Epithelial cell of proximal tubule (primary cell): ENCODE measurements at places on chromosomes 1 and 21.

DNA sequence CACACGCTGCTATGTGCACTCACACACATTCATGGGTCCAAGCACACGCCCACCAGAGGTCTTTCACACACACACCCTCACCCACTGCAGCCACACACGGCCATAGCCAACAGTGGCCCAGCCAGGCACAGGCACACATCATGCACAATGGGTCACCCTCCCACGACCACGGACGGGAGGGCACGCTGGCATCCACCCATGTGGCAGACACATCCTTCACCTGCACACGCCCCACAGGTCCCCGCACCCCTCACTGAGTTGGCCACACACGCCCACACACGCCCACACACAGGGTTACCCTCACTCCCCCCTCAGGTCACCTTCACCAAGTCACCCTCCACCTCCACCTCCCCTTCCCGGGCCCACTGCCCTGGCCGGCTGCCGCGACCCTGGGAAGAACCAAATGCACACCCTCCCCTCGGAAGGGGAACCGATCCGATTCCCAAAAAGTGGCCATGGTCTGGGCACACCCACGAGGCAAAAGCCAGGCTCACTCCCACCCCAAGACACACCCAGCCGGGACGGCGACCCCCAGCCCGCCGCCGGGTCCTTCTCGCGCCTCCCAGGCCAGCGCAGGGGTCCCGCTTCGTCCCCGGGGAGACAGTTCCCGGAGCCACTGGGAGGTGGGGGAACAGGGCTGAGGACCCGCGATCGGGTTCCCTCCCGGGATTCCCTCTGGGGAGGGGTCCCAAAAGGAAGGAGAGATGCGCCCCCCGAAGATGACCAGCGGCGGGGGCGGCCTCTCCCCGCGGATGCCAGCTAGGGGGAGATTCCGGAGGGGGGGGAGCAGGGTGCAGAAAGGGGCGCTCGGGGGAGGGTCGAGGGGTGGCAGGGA is 860 bp downstream of the SDC3 start:
- no peak for DNase-seq

DNA sequence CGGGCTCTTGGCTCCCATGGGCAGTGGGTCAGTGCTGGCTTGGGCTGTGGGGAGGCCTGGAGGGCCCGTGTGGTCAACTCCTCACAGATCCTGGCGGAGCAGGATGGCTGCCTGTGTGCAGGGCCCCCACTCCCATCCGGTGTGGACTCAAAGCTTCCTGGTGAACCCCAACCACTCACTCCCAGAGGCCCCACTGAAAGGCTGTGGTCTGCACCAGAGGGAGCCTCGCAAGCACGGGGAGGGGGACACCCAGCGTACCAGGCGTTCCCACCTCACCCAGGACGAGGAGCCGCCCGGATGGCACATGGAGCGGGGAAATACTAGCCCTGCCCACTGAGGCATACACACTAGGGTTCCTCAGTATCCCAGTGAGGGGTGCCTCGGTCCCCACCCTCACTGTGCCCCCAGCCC is 75.4 kb upstream of the ACTRT2 start:
- DNase-seq: no peak

GRCh38 chr1:186082235-186082937 is 292.7 kb downstream of the TPR start:
- peak; percentile 90 for DNase-seq

GRCh38 chr1:17212487-17213121 is 7.7 kb downstream of the PADI1 start:
- DNase-seq: no peak

GRCh38 chr21:31394309-31394708 is 50.2 kb upstream of the TIAM1 start:
- no peak for DNase-seq

GRCh38 chr1:189787201-189787600 is 690.5 kb downstream of the BRINP3 start:
- no peak for DNase-seq

DNA sequence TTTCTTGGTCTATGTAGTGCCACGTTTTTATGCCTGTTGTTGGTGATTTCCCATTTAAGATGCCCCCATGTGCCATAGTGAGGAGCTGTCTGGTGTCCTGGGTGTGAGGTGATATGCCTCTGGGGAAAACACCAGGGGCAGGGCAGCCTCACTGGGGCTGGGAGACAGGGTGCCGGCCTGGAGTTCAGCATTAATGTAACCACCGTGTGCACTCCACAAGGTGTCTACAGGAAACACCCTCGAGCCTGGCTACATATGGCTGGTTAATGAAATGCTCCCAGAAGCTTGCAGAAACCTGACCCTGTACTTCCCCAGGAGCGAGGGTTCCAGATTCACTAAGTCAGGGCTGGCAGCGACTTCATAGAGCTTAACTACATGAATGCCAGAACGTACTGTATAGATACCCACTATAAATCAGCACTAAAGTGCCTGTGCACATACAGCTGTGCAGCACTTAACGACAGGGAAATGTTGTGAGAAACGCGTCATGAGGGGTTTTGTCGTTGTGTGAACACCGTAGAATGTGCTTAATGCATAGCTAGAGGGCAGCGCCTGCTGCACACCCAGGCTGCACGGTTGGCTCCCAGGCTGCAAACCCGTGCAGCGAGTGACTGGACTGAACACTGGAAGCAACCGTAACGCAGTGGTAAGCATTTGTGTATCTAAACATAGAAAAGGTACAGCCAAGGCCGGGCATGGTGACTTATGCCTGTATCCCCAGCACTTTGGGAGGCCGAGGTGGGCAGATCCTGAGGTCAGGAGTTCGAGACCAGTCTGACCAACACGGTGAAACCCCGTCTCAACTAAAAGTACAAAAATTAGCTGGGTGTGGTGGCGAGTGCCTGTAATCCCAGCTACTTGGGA is 10.4 kb downstream of the TFF2 start:
- no peak for DNase-seq

DNA sequence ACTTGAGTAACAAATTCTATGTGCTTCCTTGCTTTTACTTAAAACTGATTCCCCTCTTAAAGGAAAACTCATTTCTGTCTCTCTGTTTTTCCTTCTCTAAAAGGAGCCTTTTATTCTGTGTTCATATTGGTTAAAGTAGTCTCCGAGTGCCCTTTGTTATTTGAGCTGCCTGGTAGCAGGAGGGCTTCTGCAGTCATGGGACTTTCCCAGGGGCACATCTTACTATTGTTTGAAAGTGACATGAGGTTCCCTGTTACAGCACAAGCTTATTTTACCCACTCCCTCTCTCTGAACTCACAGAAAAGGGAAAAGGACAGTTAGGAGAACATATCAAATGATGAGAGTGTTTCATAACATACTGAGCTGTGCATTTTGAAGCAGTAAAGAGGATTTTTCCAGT is 58.1 kb upstream of the ANGPTL1 start:
- DNase-seq: no peak

GRCh38 chr1:109910123-109910962 is at the start of gene CSF1:
CSF1 (plus strand) TSS chr1:109910849; CDS start chr1:109911024, 175 bp downstream.
- DNase-seq: no peak

DNA sequence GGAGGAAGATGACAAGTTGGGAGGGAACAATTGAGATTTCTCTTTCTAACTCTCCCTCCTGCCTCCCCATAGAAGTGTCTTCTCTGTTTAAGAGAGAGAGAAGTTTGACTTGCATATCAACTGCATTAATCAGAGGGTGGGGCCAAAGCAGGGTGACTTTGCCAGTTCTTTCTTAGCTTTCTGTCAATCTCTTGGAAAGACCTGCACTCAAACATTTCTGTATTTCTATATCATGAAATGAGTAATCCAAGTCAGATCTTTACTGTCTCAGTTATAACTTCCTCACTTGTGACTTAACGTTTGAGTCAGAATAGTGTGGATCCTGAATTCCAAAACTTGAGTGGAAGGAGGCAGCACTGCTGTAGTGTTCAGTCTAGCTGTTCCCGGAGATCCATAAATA is 180.8 kb upstream of the KCNK2 start:
- DNase-seq: no peak

- no peak for DNase-seq
These were observed 50.3 kb upstream of the MAP10 start for GRCh38 chr1:232754930-232755329.

- no peak for DNase-seq
These were observed 15.6 kb upstream of the RAP1A start for GRCh38 chr1:111603979-111604378.

- DNase-seq: no peak
These were observed 5.5 kb upstream of the ANKRD35 start for GRCh38 chr1:145891143-145891542.

- DNase-seq: no peak
These were observed 271.3 kb upstream of the RGS18 start for GRCh38 chr1:191886977-191887376.

GRCh38 chr1:2242814-2243725 is 15.0 kb downstream of the SKI start:
- DNase-seq: no peak

DNA sequence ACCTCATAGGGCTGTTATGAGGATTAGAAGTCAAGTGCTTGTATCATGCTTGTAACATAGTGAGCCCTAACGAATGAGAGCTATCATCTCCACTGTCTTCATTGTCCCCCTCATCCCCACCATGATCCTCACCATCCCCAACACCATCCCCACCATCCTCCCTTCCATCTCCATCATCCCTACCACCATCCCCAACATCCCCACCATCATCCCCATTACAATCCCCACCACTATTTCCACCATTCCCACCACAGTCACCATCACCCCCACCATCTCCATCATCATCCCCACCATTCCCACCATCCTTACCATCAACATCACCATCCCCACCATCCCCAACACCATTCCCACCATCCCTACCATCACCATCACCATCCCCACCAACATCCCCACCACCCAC is 39.1 kb upstream of the PADI1 start:
- no peak for DNase-seq

GRCh38 chr21:42309753-42310213 is 5.4 kb downstream of the TFF3 start:
- DNase-seq: no peak

DNA sequence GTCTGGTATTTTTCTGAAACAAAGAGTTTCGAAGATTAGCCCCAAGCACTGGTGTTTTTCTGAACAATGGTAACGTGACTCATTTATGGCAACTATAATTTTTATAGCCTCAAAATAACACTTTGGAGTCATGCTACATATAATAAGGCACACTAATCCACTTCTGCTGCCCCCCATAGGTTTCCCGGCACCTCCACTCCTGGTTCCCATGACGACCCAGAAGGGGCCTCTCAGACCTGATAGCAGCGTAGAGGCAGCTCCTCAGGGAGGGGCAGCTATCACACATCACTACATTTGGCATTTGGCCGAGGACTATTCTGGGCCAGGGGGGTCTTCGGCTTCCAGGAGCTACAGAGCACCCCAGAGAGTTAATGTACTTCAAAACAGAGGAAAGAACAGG is 23.3 kb downstream of the CAPN8 start:
- DNase-seq: no peak

DNA sequence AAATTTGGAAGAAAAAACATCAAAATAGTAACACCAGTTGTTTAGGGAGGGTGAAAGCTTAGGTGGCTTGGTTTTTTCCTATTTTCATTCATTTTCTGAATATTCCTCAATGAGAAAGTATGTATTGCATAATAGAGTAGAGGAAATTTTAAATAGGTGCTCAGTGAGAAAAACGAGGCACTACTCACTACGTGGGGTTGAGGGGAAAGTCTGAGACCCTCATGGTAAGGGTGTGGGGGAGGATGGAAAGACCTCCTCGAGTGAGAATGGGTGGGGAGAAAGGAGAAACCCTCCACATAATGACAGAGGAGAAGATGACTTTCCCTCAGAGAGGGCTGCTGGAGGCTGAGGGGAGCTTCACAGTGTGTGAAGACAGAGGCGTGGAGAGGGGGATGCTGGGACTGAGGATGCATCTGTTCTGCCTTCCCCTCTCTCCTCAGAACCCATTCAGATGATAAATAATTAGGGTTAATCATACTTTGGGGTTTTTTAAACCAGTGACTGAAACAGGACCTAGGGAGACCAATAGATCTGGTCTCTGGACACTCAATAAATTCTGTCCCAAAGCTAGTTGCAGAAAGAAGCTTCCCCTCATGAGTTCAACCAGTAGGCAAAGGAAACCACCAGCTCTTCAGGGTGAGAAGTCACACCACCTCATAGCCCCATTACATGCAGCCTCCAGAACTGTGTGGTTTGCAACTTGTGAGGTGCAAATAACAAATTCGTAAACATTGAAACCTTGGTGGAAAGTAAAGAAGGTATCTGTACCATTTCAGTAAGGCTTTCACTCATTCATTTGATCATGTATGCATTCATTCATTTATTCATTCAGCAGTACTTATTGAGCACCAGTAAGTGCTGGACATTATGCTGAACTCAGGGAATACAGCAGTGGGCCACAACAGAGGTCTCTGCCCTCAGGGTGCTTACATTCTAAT is 17.1 kb downstream of the SLAMF7 start:
- no peak for DNase-seq

GRCh38 chr1:85566890-85567289 is 13.7 kb upstream of the CCN1 start:
- no peak for DNase-seq

DNA sequence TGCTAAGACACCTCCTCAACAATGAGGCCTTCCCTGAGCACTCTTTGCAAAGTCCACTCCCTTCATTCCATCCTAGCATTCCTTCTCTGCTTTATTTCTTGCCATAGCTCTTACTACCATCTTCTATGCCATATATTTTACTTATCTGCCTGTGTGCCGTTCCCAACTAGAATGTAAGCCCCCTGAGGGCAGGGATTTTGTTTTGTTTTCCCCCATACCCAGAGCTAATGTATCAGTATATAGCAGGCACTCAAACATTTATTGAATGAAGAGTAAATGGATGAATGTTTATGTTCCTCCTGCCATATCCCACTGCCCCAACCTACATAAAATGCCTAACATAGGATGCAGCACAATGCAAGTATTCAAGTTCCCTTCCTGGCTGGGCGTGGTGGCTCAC is 14.9 kb upstream of the PPP1R15B start:
- no peak for DNase-seq

- DNase-seq: no peak
These were observed 8.0 kb downstream of the LMO4 start for GRCh38 chr1:87336623-87337067.
